ENCODE measurements at places on chromosomes 6 and 20. TPM values are rescaled to one million over a fixed set of nuclear protein-coding genes. Genes with fewer than 3 reads are reported as not detected.

The CLIC5 gene
- total RNA-seq, result 9.2 TPM

DNA sequence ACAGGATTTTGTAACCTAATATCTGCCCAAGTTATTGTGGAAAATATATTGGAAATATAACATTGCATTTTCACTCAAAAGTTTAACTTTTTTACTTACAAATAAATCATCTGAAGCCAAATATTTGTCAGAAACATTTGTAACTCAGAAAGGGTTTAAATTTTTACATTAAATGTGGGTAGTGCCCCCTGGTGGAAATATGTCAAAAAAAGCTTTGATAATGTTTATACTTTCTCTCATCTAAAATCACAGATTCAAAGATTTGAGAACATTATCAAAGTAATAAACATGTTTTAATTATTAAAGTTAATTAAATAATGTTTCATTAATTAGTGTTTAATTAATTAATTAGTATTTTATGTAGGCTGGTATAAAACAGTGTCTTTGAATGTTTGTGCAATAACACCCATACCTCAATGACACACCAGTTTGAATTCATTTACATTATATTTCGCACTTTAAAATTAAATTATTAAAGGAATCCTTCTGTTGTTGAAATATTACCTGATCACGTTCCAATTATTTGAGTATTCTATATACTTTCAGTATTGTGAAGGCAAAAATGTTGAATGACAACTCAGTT lies 320.1 kb upstream of the FKBP1C start:
- no peak for DNase-seq
- H3K27ac ChIP-seq, result no peak overlapping the region
- H3K36me3 ChIP-seq, result no peaks in the 10 kb centered on the region
- H3K27me3 ChIP-seq, result no peaks in the 10 kb centered on the region

The TREM1 gene
- total RNA-seq, result 18.4 TPM

GRCh38 chr6:56816370-56816769 lies 138.5 kb upstream of the BEND6 start:
- no peak for DNase-seq
- no peak overlapping the region for H3K4me3 ChIP-seq
- no peaks in the 10 kb centered on the region for H3K4me1 ChIP-seq
- no peaks in the 10 kb centered on the region for H3K36me3 ChIP-seq
- H3K27me3 ChIP-seq, result no peaks in the 10 kb centered on the region

DNA sequence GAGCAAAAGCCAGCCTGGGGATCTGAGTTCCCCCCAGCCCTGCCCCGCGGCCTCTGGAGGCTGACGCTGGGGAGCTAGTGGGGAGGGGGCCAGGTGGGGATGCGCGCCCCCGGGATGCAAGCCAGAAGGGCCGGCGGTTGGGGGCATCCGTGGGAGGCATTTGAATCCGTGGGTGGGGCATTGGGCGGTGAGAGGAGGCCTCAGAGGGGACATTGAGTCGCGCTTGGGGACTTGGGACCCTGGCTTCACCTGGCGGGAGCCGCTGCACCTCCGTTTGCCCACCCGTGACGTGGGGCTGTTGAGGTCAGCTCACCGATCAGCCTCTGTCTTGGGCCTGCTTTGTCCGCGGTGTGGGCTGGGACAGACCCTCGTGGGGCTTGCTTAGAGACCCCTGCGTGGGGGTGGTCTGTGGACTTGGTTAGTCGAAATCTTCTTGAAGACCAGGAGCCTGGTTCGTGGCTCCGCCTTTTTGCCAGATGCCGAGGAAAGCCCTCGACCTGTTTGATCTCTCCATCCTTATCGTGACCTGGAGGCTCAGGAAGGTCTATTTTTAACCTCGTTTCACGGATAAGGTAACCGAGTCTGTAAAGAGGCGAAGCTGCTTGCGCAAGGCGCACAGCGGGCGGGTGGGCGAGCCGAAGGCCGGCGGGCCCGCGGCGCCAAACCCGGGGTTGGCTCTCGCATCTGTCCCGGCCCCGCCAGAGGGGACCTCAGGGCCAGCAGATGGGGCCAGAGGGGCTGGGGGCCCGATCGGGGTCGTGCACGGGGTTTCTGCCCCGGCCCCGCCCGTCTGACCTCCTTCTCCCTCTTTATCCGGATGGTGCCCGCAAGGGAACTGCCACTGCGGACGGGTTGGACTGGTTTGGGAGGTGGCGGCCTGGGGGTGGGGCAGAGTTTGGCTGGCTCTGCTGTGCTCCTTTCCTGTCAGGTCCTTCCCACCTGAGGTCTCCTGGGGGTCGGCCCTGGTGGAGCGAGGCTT lies 8.3 kb downstream of the FAM110A start:
- H3K27me3 ChIP-seq, result no peaks in the 10 kb centered on the region
- no peak overlapping the region for H3K4me3 ChIP-seq
- H3K4me1 ChIP-seq, result no peaks in the 10 kb centered on the region
- DNase-seq, result peak; percentile 21
- H3K27ac ChIP-seq, result no peak overlapping the region

DNA sequence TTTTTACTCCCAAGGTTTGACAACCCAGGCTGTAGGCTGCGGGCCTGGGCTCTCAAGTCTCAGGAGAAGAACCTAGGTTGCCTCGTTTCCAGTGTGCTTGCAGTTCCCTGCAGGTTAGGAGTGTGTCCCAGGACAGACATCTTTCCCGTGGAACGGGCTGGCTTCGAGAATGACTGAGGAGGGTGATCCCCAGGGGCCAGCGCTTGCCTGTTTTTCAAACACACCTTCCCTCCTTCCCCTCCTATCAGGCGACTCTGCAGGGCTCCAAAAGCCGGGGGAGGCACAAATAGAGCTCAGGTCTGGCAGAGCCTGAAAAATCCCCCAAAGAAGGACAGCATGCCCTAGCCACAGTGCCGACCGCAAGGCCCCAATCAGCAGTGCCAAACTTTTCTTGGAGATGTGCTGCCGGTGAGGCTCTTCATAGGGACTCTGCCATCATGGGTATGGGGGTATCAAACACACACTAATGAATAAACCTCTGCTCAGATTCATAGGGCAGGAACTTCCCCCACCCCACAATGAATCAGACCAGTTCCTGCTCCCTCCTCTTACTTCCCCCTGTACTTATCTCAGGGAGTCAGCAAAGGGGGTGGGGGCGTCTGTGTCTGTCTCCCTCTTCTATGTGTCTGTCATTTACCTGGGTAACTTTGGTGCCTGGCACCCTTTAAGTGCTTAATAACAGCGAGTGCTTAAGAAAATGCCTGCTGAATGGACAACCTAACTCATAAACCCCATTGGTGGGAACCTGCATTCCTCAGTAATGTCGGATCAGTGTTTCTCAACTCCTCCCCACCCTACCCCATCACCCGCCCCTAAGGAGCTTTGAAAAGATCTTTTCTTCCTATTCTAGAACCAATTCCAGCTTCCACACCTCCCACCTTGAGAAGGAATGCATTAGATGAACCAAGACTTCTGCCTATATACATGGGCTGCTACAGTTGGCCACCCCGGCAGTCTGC lies 1.6 kb downstream of the KCNG1 start:
- no peaks in the 10 kb centered on the region for H3K27me3 ChIP-seq
- H3K4me3 ChIP-seq, result no peak overlapping the region
- no peaks in the 10 kb centered on the region for H3K4me1 ChIP-seq
- no peak for DNase-seq
- H3K27ac ChIP-seq, result no peak overlapping the region
- H3K36me3 ChIP-seq, result no peaks in the 10 kb centered on the region

DNA sequence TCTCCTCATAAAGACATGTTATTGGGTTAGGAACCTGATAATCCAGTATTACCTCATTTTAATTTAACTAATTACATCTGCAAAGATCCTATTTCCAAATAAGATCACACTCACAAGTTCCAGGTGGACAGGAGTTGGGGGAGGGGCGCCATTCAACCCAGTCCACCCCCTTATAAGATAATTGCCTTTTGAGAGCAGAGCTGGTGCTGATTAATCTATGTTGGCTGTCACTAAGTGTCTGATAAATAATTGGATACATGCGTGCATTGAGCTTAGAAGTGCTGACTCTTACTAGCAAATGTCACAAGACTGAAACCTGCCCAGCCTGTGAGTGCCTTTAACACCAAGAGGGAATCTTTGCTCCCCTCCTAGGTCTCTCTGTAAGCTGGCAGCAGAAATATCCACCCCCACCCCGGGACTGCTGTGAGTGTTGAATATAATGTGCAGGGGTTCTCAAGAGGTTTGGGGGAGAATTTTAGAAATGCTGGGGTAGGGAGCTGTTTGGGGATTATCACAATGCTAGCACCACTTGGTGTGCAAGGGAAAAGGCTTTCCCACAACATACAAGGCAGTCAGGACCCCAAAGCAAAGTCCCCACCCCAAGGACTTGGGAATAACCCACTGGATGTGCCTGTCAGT lies 87.5 kb downstream of the ANKRD60 start:
- no peaks in the 10 kb centered on the region for H3K36me3 ChIP-seq
- H3K27me3 ChIP-seq, result no peaks in the 10 kb centered on the region
- DNase-seq, result peak; percentile 9
- H3K4me1 ChIP-seq, result peaks cover 3% of the 10 kb centered on the region
- no peak overlapping the region for H3K4me3 ChIP-seq
- H3K27ac ChIP-seq, result no peak overlapping the region

GRCh38 chr20:8518878-8519277 lies 386.8 kb downstream of the PLCB1 start:
- no peaks in the 10 kb centered on the region for H3K27me3 ChIP-seq
- H3K4me3 ChIP-seq, result no peak overlapping the region
- no peaks in the 10 kb centered on the region for H3K36me3 ChIP-seq
- H3K4me1 ChIP-seq, result no peaks in the 10 kb centered on the region

DNA sequence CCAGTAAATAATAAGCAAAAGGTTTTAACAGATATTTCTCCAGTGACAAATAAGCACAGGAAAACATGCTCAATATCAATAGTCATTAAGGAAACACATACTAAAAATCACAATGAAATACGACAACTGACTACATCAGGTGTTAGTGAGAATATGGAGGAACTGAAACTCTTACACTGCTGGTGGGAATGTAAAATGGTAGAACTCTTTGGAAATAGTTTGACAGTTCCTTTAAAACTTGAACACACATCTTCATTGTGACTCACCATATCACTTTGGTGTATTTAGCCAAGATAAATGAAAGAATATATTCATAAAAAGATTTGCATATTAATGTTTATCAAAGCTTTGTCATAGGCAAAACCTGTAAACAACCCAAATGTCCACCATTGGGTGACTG lies 11.3 kb upstream of the MAP3K5 start:
- no peaks in the 10 kb centered on the region for H3K4me1 ChIP-seq
- H3K36me3 ChIP-seq, result no peaks in the 10 kb centered on the region
- no peak for DNase-seq
- H3K4me3 ChIP-seq, result no peak overlapping the region
- H3K27me3 ChIP-seq, result no peaks in the 10 kb centered on the region

DNA sequence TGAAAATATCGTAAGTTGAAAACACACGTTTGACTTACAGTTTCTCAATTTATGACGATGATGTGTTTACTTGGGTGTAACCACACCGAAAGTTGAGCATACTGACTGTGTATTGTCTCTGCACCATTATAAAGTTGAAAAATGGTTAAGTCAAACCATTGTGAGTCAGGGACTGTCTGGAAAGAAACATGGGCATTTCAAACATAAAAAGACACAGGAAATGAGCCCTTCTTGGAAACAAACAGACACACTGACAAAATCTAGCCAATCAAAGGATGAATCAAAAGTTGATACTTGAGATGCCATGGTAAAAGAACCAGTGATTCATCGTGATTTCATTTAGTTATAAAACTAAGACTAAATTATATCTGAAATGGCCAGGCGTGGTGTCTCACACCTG lies 5.3 kb downstream of the POPDC3 start:
- no peak for DNase-seq
- no peaks in the 10 kb centered on the region for H3K4me1 ChIP-seq
- no peaks in the 10 kb centered on the region for H3K36me3 ChIP-seq

All from aorta (tissue), 5 donors.